ENCODE measurements at places on chromosomes 3 and 15. TPM values are rescaled to one million over a fixed set of nuclear protein-coding genes. Genes with fewer than 3 reads are reported as not detected.

LEKR1 gene
- 0.26 TPM for total RNA-seq

TICRR gene
- total RNA-seq: 0.32 TPM

SLC15A2 gene
- under 0.01 TPM for total RNA-seq

CLSTN2 gene
- 0.09 TPM for total RNA-seq

SLC22A13 gene
- total RNA-seq: 0.09 TPM

ICE2 gene
- total RNA-seq: 33.7 TPM

ATOSA gene
- total RNA-seq: 20.5 TPM

CYP1A2 gene
- total RNA-seq: not detected

IL17RB gene
- total RNA-seq: under 0.01 TPM

SLC2A2 gene
- not detected for total RNA-seq

SIDT1 gene
- not detected for total RNA-seq

NR1I2 gene
- total RNA-seq: under 0.01 TPM

DPPA2 gene
- not detected for total RNA-seq

LRTM1 gene
- total RNA-seq: not detected

ATP13A5 gene
- total RNA-seq: not detected

KLHL40 gene
- not detected for total RNA-seq
